D341Med (cell line): ENCODE measurements at places on chromosomes 3 and 15.
A peak's percentile ranks its signal among the peaks of the same experiment; 100 is the strongest.

- no peak for DNase-seq
Observed at GRCh38 chr3:177463863-177464262, 266.6 kb upstream of the TBL1XR1 start.

DNA sequence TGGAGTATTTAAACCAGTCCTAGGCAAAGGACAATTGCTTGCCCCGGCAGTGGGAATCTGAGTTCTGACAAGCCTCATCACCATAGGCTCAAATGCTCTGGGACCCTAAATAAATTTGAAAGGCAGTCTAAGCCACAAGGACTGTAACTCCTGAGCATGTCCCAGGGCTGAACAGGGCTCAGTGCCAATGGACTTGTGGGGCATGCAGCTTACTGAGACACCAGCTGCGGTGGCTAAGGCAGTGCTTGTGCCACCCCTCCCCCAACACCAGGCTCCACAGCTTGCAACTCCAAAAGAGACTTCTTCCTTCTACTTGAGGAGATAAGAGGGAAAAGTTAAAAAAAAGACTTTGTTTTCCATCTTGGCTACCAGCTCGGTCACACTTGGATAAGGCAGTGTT lies 289.7 kb upstream of the DCBLD2 start:
- DNase-seq, result no peak

DNA sequence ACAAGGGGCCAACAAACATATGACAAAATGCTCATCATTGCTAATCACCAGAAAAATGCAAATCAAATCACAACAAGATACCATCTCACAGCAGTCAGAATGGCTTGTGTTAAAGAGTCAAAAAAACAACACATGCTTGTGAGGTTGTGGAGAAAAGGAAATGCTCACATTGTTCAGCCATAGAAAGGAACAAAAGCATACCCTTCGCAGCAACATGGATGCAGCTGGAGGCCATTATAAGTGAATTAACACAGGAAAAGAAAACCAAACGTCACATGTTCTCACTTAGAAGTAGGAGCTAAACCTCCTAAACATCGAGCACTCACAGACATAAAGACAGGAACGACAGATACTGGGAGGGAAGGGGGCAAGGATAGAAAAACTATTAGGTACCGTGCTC lies 678.4 kb upstream of the GRM7 start:
- no peak for DNase-seq

DNA sequence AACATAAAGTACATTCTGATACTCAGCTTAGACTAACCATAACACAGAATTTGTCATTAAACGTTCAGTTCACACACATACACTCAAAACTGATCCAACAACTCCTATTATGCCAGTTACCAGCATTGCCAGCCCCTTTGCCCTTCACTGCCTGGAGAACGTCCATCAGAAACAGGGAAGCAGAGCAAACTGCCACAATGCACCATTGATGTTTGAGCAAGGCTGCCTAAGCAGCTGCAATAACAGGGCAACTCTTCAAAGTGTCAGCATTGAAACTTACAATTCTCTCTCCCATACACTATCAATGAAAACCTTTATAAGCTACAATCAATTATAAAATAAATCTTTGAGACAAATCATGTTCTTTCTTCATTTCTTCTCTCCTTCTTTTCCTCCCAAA lies 85.1 kb downstream of the ZBTB20 start:
- no peak for DNase-seq

- no peak for DNase-seq
Observed at GRCh38 chr15:99992611-99993231, 259.5 kb upstream of the LYSMD4 start.

- DNase-seq, result no peak
Observed at GRCh38 chr3:125137358-125138033, 75.1 kb downstream of the SLC12A8 start.

DNA sequence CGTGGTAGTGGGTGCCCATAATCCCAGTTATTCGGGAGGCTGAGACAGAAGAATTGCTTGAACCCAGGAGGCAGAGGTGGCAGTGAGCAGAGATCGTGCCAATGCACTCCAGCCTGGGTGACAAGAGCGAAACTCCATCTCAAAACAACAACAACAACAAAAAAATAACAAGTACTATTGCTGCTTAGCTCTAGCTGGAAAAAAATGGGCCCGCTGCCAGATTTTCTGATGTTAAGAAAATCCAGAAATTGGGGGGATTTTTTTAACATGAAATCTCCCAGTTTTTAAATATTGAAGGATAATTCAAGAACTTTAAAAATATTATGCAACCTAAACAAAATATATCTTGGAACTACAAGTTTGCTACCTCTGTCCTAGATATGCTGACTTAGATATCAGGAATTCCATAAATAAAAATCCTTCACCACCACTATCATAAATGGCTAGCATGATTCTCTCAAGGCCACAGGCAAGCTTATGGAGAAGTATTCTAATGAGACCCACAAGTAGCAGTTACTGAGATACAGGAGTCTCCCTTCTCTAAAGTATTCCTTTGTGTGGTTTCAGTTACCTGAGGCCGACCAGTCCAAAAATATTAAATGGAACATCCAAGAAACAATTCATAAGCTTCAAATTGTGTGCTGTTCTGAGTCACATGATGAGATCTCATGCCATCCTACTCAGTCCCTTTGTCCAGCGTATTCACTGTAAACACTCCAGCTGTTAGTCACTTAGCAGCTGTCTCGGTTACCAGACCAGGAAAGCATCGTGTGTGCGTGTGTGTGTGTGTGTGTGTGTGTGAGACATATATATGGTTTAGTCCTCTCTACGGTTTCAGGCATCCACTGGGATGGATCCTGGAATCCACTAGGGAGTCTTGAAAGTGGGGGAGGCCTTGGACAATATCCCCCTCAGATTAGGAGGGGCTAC lies 277.2 kb downstream of the TBL1XR1 start:
- no peak for DNase-seq

- DNase-seq, result no peak
Observed at GRCh38 chr3:40782111-40782721, 257.5 kb downstream of the ZNF621 start.

DNA sequence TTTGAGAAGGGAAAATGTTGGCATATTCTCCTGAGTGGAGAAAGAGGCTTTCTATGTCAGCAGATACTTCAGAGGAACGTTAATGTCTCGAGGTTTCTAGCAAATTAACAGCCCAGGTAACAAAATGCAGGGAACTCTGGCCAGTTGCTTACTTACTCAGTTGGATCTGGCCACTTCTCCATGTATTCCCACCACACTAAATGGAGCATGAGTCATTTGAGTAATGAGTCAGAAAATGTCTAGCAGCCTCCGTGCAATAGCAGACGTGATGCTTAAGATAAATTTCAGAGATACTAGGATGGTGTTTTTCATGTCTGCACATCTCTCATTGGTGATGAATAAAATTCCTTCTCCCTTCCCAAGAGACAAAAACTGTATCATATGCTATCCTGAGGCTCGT lies 671.5 kb downstream of the FHIT start:
- no peak for DNase-seq

GRCh38 chr3:53552730-53553129 lies 58.3 kb downstream of the CACNA1D start:
- DNase-seq, result no peak

DNA sequence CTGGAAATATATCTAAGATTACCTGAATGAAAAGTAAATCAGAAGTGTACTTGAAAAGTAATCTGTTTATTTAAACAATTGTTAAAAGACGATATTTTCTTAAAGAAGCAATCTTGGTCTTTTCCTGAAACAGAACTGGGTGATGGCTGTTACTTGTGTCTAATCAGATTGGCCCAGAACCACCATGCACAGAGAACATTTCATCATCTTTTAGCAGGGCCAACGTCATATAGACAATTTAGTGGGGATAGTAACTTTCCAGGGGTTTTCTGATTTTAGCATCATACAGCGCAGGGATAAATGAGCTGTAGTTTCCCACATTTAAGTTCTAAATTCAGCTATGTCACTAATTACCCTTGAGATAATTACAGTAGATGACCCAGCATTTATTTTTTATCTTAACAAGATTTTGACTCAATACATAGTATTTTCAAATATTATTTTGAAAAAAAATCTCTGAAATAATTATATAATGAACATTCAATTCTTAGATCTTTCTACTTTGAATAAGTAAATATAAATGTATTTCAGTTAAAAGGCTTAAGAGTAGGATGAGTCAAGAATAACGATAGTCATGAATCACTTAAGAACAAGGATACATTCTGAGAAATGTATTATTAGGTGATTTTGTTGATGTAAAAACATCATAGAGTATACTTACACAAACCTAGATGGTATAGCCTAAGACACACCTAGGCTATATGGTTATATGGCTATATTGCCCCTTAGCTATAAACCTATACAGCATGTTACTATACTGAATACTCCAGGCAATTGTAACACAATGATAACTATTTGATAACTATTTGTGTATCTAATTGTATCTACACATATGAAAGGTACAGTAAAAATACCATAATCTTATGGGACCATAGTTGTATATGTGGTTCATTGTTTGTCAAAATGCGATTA lies 103.8 kb upstream of the MME start:
- no peak for DNase-seq

DNA sequence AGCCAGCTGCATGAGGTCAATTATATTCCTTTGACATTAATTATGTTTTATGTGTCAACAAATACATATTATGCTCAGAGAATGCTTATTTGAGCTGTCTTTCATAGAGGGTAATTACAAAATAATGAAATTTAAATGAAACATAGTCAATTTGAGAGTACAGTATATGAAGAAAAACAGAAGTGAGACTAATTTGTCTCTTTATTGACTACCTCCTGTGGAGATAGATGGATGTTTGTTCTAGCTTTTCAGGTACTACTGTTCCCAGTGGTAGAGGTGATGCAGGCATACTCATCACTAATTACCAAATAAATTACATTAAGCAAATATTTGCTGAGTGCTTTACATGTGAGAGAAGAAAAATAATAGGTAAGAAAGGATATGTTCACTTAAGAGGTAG lies 1129.6 kb downstream of the OTOL1 start:
- no peak for DNase-seq

GRCh38 chr3:48898383-48899234 lies at the start of gene SLC25A20:
SLC25A20 (minus strand) TSS chr3:48898882; CDS start chr3:48898794, 88 bp downstream.
- peak; percentile 97 for DNase-seq

DNA sequence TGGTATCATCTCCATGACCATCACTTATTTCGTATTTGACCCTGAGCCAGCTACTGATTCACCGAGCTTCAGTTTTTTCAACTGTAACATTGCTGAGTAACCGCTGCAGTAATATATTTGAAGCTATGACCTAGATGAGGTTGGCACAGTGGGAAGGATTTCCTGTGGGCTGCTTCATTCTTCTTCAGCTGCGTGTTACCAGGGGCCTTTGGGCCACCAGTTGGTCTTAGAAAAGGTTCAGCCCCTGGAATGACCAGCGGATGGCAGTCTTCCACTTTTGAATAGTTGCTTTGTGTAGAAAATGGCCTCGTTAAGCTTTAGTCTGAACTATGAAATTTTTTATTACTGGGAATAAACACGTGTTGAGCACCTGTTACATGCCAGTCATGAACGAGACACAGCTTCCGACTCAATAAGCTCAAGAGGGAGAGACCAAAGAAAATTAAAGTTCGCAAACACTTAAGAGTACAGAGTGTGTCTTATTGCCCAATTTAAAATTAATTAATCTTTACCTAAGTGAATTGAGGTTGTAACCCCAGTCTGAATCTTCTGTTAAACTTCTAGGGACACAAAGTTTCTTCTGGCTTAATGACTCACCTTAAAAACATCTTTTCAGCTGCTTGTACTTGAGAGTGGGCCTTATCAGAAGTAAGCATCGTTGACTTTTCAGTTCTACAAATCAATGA lies 57.6 kb upstream of the NR2E3 start:
- no peak for DNase-seq

- DNase-seq, result no peak
Observed at GRCh38 chr15:23064156-23064555, 24.8 kb upstream of the TUBGCP5 start.

GRCh38 chr15:70499791-70500190 lies 263.6 kb downstream of the UACA start:
- DNase-seq, result no peak

GRCh38 chr3:100297784-100298183 lies 36.8 kb upstream of the NIT2 start:
- no peak for DNase-seq

DNA sequence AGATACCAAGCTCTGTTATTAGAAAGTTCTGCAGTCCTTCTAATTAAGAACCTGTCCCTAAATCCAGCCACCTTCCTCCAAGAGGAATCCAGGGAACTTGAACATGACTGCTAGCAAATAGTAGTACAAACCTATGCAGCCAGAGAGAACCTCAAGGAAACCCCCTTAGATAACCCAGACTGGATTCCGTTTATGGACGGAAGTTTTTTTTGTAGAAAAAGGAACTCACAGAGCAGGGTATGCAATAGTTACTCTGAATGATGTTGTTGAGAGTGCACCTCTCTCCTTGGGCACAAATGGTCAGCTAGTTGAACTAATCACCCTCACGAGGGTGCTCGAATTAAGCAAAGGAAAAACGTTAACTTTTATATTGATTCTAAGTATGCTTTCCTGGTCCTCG lies 40.8 kb downstream of the TM4SF18 start:
- no peak for DNase-seq

GRCh38 chr15:92043283-92043682 lies 189.8 kb downstream of the SLCO3A1 start:
- no peak for DNase-seq

- peak; percentile 53 for DNase-seq
Observed at GRCh38 chr15:66907826-66908743, 157.3 kb upstream of the SMAD3 start.

GRCh38 chr15:37037850-37038715 lies 62.3 kb downstream of the MEIS2 start:
- no peak for DNase-seq

GRCh38 chr3:141094790-141095545 lies 43.8 kb downstream of the SPSB4 start:
- peak; percentile 87 for DNase-seq

DNA sequence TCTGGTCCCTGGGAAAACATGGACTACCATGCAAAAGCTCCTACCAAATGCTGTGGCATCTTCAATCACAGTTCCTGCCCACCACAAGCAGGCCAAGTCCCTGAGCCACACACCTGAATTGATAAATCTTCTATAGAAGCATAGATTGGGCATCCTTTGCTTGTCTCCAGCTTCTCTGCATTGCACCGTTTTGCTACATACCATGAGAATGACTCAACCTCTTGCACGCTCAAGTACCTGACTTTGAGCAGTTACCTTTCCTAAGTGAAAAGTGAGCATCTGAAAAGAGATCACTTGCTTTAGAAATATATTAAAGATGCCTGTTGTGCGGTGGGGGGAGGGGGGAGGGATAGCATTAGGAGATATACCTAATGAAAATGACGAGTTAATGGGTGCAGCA lies 31.3 kb downstream of the GATM start:
- DNase-seq, result no peak

DNA sequence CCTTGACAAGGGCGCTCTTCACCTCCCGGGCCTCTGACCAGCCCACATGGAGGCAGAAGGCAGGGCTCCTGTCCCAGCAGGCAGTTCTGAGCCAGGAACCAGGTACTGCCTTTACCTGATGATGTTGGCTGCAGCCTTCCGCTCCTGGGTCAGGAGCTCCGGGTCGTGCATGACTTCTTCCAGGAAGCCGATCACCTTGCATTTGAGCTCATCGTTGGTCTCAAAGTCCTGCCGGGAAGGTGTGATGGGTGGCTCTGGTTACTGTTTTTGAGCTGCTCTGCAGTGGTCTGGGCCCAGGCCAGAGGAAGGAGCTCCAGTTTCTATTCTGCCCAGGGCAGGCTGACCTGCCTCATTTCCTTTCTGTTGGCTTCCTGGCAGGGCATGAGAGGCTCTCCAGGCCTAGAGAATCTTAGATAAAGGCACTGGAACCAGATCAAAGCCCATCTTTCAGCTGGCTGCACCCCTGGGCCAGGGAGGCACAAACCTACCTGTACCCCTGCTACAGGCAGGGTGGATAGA lies 53.2 kb upstream of the CTSH start:
- no peak for DNase-seq
